ENCODE measurements at places on chromosomes 5 and 9.

GRCh38 chr9:127521919-127522304 is 70.6 kb downstream of the LRSAM1 start:
- no peak for DNase-seq

DNA sequence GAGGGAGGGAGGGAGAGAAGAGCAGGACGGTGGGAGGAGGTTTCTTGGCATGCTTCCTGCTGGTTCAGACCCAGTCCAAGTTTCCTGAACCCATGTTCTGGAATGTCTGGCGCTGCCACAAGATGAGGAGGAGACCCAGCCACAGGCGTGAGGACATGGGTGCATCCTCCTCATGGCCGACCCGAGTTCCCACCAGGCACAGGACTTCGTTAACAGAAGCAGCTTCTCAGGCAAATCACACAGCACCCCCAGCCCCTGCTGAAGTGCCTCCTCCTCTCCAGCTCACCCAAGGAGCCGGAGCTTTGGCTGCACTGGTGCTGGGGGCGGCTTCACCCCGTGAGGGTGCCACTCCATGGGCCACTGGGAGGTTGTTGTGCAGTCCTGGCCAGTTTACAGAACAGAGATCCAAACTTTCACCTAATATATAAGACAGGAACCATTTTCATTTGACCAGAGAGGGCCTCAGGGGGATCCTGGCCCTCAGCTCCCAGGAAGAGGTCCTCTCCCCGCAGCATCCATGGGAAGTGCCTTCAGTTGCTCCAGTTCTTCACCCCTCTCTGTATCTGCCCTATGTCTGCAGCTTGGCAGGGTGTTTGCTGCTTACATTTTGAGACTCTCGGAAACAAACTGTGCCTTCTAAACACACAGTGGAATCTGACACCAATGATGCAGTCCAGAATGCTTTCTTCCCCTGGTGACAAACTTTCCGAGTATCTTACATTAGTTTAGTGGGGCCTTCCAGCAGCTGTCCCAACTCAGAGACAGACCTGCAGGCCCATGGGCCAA is 10.2 kb upstream of the NKD2 start:
- no peak for DNase-seq

GRCh38 chr5:180174587-180174972 is 34.4 kb downstream of the RASGEF1C start:
- DNase-seq, result no peak

GRCh38 chr9:124357721-124358361 is 57.4 kb downstream of the PSMB7 start:
- no peak for DNase-seq

GRCh38 chr5:10251405-10251804 is 1.3 kb downstream of the CCT5 start:
- DNase-seq, result no peak

DNA sequence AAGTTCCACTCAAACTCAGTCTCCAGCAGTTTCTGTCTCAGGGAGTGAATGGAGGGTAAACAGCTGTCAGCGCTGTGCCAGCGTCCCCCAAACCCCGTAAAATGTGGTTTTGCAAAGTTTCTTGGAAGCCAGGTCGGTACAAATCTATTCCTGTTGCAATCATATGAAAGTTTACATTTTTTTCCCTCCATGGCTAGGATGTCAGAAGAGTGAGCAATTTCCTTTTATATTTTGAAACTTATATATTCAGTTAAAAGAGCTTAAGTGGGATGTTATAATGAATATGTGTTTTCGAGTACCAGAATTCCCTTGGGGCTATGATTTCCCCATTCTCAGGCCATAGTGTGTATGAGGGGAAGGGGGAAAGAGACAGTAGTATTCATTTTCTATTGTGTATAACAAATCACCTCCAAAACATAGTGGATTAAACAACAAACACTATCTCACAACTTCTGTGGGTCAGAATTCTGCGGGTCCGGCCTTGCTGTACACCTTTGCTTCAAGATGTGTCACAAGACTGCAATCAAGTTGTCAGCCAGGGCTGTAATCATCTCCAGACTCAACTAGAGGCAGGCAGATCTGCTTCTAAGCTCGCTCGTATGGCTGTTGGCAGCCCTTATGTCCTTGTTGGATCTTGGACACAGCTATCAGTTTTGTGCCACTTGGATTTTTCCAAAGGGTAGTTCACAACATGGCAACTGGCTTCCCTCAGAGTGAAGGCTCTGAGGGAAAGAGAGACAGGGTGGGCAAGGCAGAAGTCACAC is 107.4 kb downstream of the SNX18 start:
- DNase-seq, result no peak

DNA sequence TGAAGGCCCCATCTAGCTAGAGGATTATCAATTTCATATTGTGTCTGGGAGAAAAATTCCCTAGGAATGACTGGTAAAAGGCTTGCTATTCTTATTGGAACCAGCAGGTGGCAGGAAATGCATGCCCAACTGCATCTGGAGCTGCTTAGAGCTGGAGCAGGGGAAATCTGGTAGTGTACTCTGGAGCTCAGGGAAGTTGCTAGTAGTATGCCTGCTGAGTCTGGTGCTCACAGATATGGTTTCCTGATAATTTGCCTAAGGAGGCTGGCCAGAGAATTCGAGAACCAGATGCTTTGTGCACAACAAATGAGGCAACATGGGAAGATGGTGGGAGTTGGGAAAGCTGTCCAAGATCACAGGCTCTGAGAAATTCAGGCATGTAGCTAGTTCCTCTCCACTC is 53.7 kb downstream of the G3BP1 start:
- DNase-seq, result peak; percentile 24

DNA sequence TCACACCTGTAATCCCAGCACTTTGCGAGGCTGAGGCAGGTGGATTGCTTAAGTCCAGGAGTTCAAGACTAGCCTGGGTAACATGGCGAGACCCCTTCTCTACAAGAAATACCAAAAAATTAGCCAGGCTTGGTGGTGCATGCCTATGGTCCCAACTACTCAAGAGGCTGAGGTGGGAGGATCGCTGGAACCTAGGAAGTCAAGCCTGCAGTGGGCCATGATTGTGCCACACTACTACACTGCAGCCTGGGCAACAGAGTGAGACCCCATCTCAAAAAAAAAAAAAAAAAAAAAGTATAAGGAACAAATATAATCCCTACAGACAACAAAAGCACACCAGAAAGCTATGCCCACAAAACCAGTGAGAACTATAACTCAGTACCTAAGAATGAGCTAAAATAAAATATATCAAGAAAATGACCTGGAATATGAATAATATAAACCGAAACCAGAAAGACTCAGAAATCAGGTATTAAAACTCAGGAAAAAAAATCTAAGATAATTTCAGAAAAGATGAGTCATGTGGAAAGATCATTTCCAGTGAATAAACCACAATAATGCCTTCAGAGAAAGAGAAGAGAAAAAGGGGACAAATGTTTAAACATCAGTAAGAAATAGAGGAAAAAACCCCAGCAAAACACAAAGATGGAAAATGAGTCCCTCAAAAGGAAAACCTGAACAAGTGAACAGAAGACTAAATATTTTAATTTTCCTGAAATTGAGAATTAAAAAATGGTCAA is 57.4 kb downstream of the GOLPH3 start:
- DNase-seq, result no peak

DNA sequence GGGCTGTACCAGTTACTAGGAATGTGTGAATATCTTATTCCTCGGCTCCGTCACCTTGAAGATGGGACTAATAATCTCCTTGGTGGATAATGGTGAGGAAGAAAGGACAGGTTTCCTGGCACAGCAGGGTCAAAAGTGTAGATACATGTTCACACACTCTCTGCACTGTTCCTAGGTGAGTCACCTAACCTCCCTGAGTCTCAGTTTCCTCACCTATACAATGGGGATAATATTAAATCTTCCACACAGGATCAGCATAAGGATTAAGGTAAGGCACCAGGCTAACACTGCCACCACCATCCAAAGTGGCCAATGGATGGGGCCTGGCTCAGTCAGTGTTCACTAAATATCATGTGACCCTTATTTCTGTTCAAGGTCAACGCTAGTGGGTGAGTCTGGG is 66.9 kb downstream of the PSMB7 start:
- no peak for DNase-seq

GRCh38 chr5:128257076-128257475 is 173.5 kb downstream of the SLC12A2 start:
- no peak for DNase-seq

DNA sequence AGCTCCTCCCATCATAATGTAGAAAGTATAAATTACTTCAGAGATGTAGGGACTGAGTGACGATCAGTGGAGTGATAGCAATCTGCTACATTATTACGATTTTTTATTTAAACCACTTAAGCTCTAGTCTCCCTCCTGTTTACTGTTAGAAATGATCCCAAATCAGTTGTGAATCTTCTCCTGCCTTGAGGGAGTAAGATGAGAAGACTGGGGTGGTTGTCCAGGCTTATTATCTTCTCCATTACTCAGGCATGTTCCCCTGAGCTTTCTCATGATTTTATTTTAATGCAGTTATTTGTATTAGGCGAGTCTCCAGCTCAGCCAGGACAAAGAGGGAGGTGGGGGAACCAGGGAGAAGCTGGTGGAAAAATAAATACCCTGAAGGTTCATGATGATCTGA is 48.2 kb upstream of the CTNNA1 start:
- no peak for DNase-seq

DNA sequence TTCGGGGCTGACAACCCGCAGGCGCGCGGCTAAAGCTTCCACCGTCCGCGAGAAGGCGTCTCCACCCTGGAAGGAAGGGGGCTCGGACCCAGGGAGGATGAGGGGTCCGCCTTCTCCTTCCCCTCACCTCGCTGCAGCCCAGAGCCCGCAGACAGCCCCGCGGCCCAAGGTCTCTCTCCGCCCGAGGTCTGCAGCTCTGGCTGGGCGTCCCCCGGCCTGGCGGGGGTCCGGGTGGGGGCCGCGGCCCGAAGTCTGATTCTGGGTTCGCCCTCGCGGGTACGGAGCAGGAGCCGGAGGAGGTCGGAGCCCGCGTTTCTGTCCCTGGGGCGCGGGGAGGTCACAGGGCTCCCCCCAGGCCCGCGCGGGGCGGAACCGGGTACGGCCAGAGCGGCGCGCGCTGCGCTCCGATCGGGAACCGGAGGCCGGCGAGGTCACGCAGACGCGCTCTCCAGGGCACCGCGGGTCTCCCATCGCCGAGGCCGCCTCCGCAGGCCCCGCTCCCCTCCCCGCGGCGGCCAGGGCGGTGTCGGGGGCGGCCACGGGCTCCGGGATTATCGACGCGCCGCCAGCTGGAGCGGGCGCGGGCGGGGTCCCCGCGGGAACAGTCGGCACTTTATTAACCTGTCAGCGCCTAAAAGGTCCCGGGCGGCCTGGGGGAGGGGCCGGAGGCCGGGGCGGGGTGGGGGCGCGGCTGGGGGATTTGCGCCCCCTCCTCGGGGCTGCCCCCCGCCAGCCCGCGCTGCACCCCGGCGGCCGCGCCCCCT is 11.6 kb downstream of the LHX3 start:
- DNase-seq, result no peak

GRCh38 chr9:14993061-14993800 is 83.0 kb upstream of the FREM1 start:
- DNase-seq, result peak; percentile 12

GRCh38 chr5:37730896-37731455 is 108.9 kb downstream of the GDNF start:
- DNase-seq, result peak; percentile 33

- no peak for DNase-seq
Measured at GRCh38 chr5:178899289-178899688, 3.6 kb downstream of the ZFP2 start.

- peak; percentile 87 for DNase-seq
Measured at GRCh38 chr9:107749787-107750444, 260.3 kb upstream of the KLF4 start.

GRCh38 chr5:115374057-115374775 is 77.8 kb upstream of the CCDC112 start:
- no peak for DNase-seq

- DNase-seq, result peak; percentile 41
Measured at GRCh38 chr9:123550012-123550411, 194.0 kb downstream of the CRB2 start.

- DNase-seq, result peak; percentile 75
Measured at GRCh38 chr9:5389109-5389732, 48.5 kb downstream of the PLGRKT start.

DNA sequence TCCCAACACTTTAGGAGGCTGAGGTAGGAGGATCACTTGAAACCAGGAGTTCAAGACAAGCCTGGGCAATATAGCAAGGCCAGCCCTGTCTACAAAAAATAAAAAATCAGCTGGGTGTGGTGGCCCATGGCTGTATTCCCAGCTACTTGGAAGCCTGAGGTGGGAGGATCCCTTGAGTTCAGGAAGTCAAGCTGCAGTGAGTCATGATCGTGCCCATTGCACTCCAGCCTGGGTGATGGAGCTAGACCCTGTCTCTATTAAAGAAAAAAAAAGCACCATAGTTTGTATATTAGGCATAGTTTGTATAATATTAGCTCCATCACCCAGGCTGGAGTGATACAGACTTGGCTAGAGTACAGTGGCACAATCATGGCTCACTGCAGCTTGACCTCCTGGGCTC is 9.6 kb upstream of the NME5 start:
- peak; percentile 91 for DNase-seq

DNA sequence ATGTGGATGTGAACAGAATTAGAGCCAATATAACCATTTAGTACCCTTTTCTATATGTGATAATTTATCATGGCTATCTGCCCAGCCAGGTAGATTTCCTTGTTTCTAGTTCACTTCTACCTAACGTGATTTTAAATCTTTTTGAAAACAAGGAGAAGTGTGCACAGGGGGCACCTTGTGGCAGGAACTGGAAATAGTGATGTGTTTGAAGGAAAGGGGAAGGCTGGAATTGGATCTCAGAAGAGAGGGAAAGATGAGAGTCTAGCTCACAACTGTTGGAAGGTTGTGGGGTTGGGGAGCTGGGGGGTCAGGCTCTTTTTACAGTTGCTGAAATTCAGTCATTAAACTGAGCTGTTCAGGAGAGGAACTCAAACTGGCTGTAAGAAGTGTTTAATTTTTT is 219.5 kb downstream of the KCTD16 start:
- DNase-seq, result no peak

DNA sequence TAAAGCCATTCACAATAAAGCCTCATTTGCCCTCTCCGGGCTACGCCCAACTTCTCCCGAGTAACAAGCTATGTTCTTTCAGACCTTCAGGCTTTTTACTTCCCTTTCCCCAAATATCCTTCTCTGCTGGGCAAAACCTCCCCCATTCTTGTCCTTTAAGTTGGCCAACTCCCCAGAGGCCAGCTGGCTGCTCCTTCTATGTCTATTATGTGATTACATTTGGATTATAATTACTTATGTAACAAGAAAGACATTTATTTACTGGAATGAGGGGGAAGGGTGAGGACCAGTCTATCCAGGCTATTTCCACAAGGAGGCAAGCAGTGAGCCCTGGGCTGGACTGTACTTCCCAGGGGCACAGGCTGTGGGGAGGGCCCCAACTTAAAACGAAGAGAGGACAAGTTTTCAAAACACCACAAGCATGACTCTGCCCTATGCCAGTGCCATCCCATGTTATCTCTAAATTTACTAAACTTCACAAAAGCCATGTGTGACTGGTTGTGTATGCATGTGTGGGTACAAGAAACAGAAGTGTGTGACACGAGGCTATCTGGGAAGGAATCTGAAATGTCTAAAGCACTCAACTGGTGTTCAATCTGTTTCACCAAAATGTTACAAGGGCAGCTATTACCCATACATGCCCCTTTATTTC is 84.5 kb downstream of the GNAQ start:
- DNase-seq, result no peak

GRCh38 chr5:134124289-134125038 is 10.0 kb downstream of the TCF7 start:
- DNase-seq, result peak; percentile 87

Data from NCI-H226 (cell line).